ENCODE measurements at places on chromosomes 2 and 18.

GRCh38 chr18:76948345-76948744 is 126.0 kb downstream of the ZNF236 start:
- DNase-seq: no peak

DNA sequence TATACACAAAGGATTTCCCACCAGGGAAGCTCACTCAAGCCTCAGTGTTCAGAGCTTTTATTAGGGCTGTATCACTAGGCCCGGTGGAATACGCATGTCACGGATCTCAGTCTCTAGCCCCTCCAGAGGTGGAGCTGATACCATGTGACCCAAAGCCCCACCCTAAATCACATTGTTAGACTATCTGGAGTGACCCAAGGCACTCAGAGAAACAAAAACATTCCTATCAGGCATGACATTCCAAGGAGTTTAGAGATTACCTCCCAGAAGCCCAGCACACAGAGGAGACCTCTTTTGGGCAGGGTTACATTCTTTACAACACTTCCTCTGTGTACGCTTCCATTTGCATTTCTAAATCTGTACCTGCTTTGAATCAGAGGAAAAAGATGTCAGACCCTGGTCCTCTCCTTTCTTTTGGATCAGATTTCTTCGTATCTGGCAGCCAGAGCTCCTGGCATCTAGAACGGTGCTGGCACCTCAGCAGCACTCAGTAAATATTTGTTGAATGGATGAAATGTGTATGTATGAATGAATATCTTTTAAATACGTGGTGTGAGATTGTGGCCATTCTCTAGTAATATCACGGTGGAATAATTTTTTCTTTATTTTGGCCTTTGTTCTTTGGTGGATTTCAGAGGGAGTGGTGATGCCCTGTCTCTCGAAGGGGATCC is 37.7 kb upstream of the SMAD2 start:
- DNase-seq: no peak

DNA sequence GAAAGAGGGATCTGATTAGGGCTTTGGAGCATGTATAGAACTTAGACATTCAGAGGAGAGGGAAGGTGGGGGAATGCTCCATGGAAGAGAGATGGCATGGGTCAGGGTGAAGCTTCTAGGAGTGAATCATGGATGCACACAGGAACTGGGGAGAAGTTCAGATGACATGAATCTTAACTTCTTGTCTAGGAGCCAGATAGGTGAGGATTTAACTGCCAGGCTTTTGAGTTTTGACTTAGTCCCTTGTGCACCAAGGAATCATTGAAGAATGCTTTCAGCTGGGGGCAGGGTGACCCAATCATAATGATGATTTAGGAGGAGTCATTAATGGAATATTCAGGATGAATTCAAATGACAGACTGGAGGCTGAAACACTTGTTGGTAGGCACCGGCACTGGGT is 48.7 kb downstream of the ACYP2 start:
- DNase-seq: no peak

DNA sequence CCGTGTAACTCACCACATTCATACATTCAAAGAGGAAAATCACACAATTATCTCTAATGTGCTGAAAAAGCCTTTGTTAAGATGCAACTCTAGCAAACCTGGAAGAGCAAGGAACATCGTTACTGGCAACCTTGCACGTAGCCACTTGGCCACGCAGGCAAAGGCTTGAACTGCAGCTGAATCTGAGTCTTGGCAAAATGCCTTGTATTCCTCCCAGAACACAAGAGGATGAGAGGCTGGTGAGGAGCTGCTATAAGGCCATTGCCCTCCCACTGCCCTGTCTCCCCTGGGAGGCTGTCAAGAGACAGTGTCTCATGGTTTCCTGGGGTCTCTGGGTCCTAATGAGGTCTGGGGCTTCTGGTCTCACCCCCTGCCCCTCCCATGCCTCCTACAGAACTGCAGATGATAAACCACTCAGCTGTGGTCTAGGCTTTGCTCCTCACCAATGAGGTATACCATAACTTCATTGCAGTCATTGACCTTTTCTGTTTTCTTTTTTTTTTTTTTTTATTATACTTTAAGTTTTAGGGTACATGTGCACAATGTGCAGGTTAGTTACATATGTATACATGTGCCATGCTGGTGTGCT is 141.4 kb downstream of the SPP2 start:
- no peak for DNase-seq

- DNase-seq: no peak
Measured at GRCh38 chr2:193580176-193580950, 1385.6 kb upstream of the TMEFF2 start.

- no peak for DNase-seq
Measured at GRCh38 chr2:5845798-5846330, 153.7 kb downstream of the SOX11 start.

GRCh38 chr2:46956981-46957531 is 41.5 kb upstream of the MCFD2 start:
- no peak for DNase-seq

DNA sequence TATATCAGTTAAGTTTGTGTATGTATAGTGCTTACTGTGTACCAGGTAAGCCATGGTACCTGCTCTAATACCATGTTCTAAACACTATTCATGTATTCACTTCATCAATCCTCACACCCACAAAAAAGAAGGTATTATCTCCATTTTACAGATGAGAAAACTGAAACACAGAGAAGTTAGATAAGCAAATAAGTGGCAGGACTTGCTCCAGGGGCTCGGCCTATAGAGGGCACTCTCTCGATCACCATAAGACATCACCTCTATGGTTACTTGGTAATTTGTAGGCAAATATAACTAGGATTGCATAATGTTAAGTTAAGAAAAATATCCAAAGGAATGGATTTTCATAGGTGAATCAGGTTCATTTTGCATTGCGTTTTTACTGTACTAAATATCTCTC is 118.1 kb upstream of the FN1 start:
- DNase-seq: no peak

GRCh38 chr2:68717305-68717661 is 17.3 kb upstream of the ARHGAP25 start:
- DNase-seq: no peak

- no peak for DNase-seq
Measured at GRCh38 chr2:190635781-190636180, 13.1 kb upstream of the NAB1 start.

- peak; percentile 56 for DNase-seq
Measured at GRCh38 chr18:70781860-70782453, 493.1 kb downstream of the SOCS6 start.

DNA sequence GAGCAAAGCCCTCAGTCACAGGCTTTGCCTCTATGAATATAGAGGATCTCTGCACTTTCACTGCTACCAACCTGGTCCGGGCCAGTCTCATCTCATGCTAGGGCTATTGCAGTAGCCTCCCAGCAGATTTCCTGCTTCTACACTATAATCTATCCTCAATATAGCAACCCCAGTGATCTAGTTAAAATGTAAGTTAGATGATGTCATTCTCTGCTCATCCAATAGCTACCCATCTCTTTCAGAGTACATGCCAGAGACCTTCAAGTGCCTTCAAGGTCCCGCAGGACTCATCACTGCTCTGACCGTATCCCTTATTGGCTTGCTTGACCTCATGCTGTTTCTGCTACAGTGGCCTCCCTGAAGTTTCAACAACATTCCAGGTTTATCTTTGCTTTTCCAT is 186.3 kb downstream of the LOXHD1 start:
- DNase-seq: no peak

- DNase-seq: no peak
Measured at GRCh38 chr2:228747483-228747882, 523.6 kb downstream of the PID1 start.

DNA sequence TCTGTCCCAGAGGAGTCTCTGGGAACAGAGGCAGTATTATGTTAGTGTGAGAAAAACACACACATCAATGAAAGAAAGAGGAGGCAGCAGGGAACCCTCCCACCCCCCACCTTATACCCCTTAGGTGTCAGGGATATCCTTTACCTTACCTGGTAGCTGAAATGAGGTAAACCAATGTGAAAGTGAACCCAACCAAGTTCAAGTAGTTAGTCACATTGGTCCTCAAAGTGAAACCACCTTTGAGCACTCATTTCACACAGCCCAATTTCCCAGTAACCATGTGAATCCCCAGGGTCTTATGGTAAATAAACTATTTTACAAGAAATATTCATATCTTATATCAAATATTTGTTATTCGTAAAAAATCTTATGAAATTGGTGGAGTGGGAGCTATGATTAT is 377.8 kb downstream of the LRATD1 start:
- no peak for DNase-seq

GRCh38 chr2:84115173-84115857 is 343.8 kb downstream of the SUCLG1 start:
- no peak for DNase-seq

- DNase-seq: no peak
Measured at GRCh38 chr18:49486606-49486952, 455 bp downstream of the C18orf32 start.

- DNase-seq: no peak
Measured at GRCh38 chr2:47264143-47264542, 109.0 kb upstream of the STPG4 start.

GRCh38 chr18:59932401-59932800 is 32.6 kb downstream of the PMAIP1 start:
- DNase-seq: no peak

DNA sequence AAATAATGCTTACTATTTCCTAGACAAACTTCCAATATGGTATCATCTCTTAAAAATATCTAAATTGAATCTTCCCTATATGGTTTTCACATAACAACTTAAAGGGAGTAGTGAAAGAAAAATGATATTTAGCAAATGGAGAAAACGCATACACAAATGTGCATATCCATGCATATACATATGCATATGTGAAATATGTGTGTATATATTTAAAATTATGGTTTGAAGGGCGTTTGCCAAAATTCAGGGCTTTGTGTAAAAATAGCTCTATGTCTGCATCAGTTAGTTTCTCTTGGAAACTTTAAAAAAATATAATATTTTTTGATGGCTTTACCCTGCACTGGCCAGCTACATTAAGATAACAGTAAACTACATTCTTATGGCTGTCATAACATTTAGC is 986.7 kb downstream of the BCL11A start:
- no peak for DNase-seq

DNA sequence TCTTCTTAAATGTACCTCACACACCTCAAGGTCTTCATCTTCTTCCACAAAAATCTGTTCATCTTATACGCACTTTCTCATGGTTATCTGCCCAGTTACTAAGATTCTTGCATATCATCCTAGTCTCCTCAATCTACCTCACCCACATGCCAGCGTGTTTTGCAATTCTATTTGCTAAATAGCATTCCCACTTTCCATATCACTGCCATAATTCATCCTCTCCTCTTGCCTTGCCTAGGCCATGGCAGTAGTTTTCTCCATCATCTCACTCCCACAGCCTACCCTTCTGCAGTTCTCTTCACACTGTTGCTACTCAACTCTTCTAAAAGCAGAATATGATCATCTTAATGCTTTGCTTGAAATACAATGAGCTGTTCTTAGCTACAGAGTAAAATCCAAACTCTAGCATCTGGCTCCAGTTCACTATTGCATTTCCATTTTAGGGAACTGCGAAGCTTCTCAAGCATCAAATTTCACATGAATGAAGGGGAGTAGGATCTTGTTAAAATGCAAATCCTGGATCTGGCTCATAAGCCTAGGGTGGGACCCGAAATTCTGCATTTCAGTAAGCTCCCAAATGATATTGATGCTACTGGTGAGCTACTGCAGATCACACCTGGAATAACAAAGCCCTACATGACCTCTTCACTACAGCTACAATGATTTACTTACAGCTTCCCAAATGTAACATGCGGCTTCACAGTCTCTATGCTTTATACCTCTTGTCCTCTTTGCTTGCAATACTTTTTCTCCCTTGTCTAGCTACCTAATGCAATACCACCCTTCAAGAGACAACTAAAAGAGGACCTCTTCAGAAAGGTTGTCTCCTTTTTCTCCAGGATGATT is 293.9 kb downstream of the SATB2 start:
- no peak for DNase-seq

GRCh38 chr2:211875488-211875887 is 663.1 kb downstream of the ERBB4 start:
- no peak for DNase-seq

DNA sequence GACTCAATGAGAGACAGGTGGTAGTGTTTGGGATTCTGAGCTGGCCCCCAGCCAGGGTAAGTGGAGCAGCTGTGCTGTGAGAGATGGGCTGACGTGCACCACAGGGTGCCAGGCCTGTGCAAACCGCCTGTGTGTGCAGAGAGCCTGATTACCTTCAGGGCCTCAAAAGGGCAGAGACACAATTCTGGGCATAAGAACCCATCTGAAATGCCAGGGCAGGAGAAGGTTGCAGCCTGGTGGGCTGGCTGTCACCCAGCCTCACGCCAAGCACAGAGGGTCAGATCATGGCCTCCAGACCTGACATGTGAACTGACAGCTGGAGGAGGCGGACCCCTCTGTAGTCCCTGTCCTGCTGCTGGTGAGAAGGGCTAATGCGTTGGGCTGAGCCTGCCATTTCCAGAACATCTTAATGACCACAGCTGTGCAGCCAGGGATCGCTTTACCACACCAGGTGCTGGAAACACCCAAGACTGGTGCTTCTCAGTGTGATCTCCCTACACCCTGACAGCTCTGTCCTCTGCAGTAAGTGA is 100.9 kb downstream of the ARL4C start:
- no peak for DNase-seq

DNA sequence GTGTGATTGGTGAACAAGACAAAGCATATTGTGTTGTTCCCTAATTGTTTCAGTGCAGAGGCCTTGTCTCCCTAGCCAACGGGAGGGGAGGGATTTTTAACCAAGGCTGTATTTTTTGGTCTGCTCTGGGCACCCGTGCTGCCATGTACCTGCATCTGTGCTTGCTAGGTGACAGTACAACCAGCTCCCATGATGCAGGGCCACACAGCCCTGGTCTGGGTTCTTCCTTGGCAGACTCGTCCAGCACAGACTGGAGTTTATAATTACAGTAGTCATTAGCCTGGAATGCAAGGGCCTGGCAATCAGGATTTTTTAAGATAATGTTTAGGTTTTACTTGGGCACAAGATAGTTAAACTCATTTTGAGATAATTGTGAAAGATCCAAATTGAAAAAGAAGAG is 36.4 kb downstream of the TCF7L1 start:
- no peak for DNase-seq

GRCh38 chr2:181218401-181218821 is 238.0 kb downstream of the UBE2E3 start:
- DNase-seq: no peak

GRCh38 chr2:194822657-194823056 is 834.4 kb upstream of the SLC39A10 start:
- DNase-seq: no peak

All from CD4-positive, alpha-beta memory T cell (primary cell).